Heart left ventricle (tissue), 16 donors: ENCODE measurements at places on chromosomes 6 and 20. TPM values are rescaled to one million over a fixed set of nuclear protein-coding genes. Genes with fewer than 3 reads are reported as not detected.

DNA sequence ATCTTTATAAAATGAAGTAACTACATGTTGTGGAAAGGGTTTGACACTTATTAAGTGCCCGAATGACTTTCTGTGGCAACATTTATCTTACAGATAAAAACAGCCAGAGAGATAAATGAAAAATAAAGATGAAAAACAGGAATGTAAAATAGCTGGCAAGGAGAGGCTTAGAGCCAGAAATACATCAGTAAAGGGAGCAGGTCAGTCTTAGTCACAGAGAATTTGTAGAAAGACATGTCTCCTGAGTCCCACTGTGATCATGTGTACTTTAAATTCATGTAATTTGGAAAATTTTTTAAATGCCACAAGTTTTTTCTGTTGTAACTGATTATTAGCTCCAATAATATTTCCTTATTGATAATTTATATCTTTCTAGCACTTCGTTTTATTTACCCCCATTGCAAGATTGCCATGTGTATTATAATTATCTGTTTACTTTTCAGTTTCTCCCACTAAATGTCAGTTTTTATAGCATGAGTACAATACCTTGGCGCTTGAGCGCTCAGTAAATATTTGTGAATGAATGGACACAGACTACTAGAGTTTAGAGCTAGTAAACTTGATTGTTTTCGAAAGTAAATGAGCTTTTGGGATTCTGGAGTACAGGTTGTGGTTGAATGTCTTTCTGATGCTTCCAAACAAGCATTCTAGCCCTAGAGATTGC, 15.2 kb downstream of the TAB2 start:
- H3K4me3 ChIP-seq = no peak overlapping the region
- no peaks in the 10 kb centered on the region for H3K27me3 ChIP-seq
- H3K4me1 ChIP-seq = peaks cover 10% of the 10 kb centered on the region
- DNase-seq = no peak
- H3K27ac ChIP-seq = no peak overlapping the region
- no peaks in the 10 kb centered on the region for H3K36me3 ChIP-seq

DNA sequence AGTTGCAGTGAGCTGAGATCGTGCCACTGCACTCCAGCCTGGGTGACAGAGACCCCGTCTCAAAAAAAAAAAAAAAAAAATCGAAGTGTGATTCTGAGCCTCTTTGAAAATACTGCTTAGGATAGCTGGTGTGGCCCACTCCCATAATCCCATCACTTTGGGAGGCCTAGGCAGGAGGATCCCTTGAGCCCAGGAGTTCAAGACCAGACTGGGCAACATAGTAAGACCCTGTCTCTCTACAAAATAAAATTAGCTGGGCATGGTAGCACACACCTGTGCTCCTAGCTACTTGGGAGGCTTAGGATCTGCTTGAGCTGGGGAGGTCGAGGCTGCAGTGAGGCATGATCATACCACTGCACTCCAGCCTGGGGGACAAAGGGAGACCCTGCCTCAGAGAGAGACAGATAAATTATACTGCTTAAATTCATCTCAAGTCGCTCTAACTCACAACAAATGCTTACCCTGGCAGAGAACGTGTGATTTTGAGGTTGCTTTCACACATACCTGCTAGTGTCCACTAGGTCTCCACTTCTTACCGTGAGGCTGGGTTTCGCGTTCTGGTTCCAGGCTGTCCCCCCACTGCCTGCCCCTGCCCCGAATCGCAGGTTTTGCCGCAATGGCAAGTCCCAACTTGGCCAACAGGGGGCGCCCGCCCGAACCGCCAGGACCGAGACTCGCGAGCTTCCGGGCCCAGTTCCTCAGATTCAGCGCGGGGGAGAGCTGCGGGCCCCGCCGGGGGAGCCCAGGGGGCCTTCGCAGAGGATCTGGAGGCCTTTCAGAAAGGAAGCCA, 12.3 kb upstream of the TMC2 start:
- H3K36me3 ChIP-seq = no peaks in the 10 kb centered on the region
- H3K4me1 ChIP-seq = peaks cover 5% of the 10 kb centered on the region
- no peaks in the 10 kb centered on the region for H3K27me3 ChIP-seq
- DNase-seq = peak; percentile 90

GRCh38 chr6:104566411-104566810, 293.3 kb downstream of the HACE1 start:
- H3K27me3 ChIP-seq = no peaks in the 10 kb centered on the region
- no peak for DNase-seq
- no peak overlapping the region for H3K27ac ChIP-seq
- H3K4me1 ChIP-seq = no peaks in the 10 kb centered on the region

DNA sequence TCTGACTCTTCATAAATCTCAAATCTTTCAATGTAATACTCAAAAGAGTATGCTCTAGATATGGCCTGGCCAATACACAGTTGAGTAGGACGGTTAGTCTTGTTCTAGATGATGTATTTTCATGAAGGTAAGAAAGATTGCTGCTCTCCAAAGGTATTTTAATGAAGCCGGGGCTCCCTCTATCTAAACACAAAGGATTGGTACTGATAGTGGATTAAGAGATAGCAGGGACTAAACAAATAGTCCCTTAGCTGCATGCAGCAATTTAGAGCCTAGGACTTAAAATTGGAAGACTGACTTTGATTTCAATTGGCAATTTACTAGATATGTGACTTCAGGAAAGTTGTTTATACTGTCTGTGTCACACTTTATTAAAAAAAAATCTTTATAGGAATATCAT, 31.4 kb upstream of the TENT5A start:
- no peaks in the 10 kb centered on the region for H3K27me3 ChIP-seq
- H3K4me3 ChIP-seq = no peak overlapping the region
- no peaks in the 10 kb centered on the region for H3K36me3 ChIP-seq
- DNase-seq = no peak

GRCh38 chr6:151054306-151054705, 185.5 kb upstream of the AKAP12 start:
- H3K4me3 ChIP-seq = no peak overlapping the region
- no peaks in the 10 kb centered on the region for H3K27me3 ChIP-seq
- peaks cover 13% of the 10 kb centered on the region for H3K4me1 ChIP-seq
- no peak overlapping the region for H3K27ac ChIP-seq

GRCh38 chr20:51489611-51490010, 52.9 kb downstream of the NFATC2 start:
- no peak overlapping the region for H3K27ac ChIP-seq
- DNase-seq = no peak
- peaks cover 17% of the 10 kb centered on the region for H3K4me1 ChIP-seq

DNA sequence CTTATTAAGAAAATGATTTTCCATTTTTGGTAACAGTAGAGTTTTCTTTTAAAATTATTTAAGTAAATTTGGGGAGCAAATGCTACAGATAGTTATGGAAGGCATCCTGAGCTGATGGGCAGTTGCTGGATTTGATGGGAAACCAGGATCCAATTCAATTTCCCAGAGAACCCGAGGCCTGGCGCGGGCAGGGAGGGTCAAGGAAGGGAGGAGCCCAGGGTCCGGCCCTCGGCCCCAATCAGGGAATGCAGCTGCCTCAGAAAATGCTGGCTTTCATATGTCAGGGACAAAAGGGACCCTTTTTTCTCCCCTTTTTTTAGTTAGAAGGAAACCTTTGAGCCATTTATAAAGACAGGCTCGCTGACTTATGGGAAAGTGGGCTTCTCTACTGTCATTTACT, 42.1 kb downstream of the CTCFL start:
- no peaks in the 10 kb centered on the region for H3K36me3 ChIP-seq
- DNase-seq = no peak
- no peak overlapping the region for H3K4me3 ChIP-seq
- H3K27me3 ChIP-seq = no peaks in the 10 kb centered on the region
- H3K4me1 ChIP-seq = peaks cover 9% of the 10 kb centered on the region

- no peaks in the 10 kb centered on the region for H3K27me3 ChIP-seq
- DNase-seq = no peak
- no peaks in the 10 kb centered on the region for H3K4me1 ChIP-seq
- H3K36me3 ChIP-seq = no peaks in the 10 kb centered on the region
- no peak overlapping the region for H3K27ac ChIP-seq
- no peak overlapping the region for H3K4me3 ChIP-seq
Observed at GRCh38 chr6:74753883-74754600, 451.8 kb downstream of the COL12A1 start.

- no peak overlapping the region for H3K4me3 ChIP-seq
- H3K36me3 ChIP-seq = no peaks in the 10 kb centered on the region
- no peak for DNase-seq
- no peaks in the 10 kb centered on the region for H3K27me3 ChIP-seq
- no peak overlapping the region for H3K27ac ChIP-seq
Observed at GRCh38 chr20:46435146-46435545, 28.7 kb upstream of the ELMO2 start.

GRCh38 chr6:57221936-57222742, at the start of gene RAB23:
RAB23 (minus strand) TSS chr6:57222307; CDS start chr6:57210380, 11,927 bp downstream.
- H3K36me3 ChIP-seq = no peaks in the 10 kb centered on the region
- peak within 1 kb of the TSS; percentile 71 for H3K4me3 ChIP-seq
- peak within 1 kb of the TSS; percentile 84 for H3K27ac ChIP-seq
- no peaks in the 10 kb centered on the region for H3K27me3 ChIP-seq
- DNase-seq = peak; percentile 94
- peaks cover 15% of the 10 kb centered on the region for H3K4me1 ChIP-seq

DNA sequence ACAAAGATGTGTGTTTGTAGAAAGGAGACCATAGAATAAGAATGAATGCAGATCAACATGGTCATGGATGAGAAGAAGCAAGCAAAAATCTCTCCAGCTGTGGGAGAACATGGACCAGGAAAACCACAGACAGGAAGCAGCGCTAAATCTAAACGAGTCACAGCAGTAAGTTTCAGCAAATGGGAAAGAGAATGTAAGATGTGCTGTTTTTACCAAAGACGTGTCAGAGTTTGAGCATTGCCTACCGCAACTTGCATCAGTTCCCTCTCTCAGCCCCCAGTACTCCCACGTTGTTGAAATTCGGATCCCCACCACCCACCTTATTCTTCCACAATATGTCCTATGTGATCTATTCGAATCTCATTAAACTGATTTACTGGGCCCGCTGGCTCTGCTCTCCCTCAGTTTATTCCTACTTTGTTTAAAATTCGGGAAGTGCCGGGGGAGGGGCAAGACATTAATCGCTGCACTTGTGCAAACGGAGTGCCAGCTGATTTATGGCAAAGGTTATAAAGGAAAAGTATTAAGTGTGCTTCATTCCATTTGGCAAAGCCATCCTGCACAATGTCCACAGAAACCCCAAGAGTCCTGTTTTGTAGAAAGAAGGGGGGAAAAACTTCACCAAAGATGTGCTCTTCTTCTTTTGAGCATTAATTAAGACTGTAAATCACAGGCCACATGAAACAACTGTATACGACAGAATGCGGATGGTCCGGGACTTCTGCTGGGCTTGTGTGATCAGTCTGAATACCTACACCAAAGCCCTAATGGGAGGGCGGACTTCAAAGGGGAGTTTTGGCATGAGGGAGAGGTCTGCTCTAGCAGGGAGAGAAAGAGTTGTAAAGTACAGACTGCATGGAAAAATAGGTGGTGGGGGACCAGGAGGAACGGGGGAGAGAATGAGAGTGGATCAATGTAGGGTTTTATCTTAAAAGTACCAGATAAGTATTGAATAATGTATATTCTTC, 59.1 kb upstream of the PRDM1 start:
- DNase-seq = no peak
- H3K27me3 ChIP-seq = no peaks in the 10 kb centered on the region
- no peaks in the 10 kb centered on the region for H3K36me3 ChIP-seq
- H3K27ac ChIP-seq = no peak overlapping the region

- H3K27ac ChIP-seq = no peak overlapping the region
- H3K27me3 ChIP-seq = peaks cover 11% of the 10 kb centered on the region
- no peaks in the 10 kb centered on the region for H3K36me3 ChIP-seq
- peaks cover 8% of the 10 kb centered on the region for H3K4me1 ChIP-seq
Observed at GRCh38 chr6:28838289-28838633, 85.5 kb downstream of the TRIM27 start.

DNA sequence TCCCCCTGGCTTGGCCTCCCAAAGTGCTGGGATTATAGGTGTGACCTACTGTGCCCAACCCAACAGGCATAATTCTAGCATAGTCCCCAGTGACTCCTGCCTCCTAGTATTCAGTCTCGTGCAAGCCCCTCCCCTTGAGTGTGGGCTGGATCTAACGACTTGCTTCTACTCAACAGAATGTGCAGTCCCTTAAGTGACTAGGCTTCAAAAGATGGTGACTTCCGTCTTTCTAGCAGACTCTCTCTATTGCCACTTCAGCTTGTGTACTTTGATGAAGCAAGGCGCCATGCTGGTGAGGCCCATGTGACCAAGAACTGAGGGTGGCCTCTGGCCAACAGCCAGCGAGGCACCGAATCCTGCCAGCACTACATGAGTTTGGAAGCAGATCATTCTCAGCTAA, 109.6 kb upstream of the TRAF3IP2 start:
- no peak overlapping the region for H3K27ac ChIP-seq
- no peak overlapping the region for H3K4me3 ChIP-seq
- H3K27me3 ChIP-seq = no peaks in the 10 kb centered on the region
- peaks cover 19% of the 10 kb centered on the region for H3K36me3 ChIP-seq
- no peak for DNase-seq
- H3K4me1 ChIP-seq = peaks cover 14% of the 10 kb centered on the region

- H3K4me3 ChIP-seq = no peak overlapping the region
- H3K27me3 ChIP-seq = peaks cover 42% of the 10 kb centered on the region
- peaks cover 9% of the 10 kb centered on the region for H3K4me1 ChIP-seq
- DNase-seq = no peak
- H3K36me3 ChIP-seq = no peaks in the 10 kb centered on the region
Observed at GRCh38 chr6:19841181-19841580, 4.0 kb downstream of the ID4 start.

DNA sequence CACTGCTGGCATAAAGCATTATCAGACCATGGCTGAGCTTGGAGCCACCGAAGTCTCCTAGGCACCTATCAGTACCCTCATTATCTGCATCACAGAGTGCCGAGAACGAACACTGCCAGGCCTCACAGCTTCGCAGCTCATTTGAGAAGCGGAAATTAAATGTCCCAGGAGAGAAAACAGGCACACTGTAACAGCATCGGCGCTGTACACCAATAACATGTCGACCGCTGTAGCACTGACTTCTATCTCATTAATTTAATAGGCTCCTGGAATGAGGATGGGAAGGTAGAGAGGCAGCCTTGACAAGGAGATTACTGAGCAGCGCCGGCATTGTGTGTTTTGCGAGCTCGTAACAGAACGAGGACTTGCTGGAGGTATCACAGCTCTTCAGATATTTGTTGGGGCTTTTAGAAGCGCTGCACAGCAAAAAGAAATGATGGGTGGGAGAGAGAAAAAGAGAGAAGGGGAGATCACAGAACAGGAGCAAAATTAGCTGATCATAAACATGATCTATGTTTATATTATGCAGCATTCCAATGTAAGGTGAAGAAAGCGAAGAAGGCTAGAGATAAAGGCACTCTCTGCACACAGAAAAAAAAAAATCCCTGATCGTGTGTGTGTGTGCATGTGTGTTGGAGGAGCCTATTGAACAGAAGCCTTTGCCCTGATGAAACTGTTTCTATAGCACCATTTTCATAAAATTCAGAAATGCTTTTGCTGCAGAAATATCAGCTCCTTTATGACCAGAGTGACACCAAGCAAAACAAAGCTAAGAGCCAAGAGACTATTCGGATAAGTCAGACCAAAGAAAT, 29.2 kb downstream of the ID4 start:
- no peak for DNase-seq
- H3K36me3 ChIP-seq = no peaks in the 10 kb centered on the region
- H3K27ac ChIP-seq = no peak overlapping the region
- no peaks in the 10 kb centered on the region for H3K4me1 ChIP-seq

HECA gene
- total RNA-seq = 52.1 TPM

PXMP4 gene
- 13.0 TPM for total RNA-seq

HTR1E gene
- not detected for total RNA-seq

SNAI1 gene
- total RNA-seq = 6.7 TPM

TCF21 gene
- total RNA-seq = 8.1 TPM
